ENCODE measurements at places on chromosomes 11 and 22.

DNA sequence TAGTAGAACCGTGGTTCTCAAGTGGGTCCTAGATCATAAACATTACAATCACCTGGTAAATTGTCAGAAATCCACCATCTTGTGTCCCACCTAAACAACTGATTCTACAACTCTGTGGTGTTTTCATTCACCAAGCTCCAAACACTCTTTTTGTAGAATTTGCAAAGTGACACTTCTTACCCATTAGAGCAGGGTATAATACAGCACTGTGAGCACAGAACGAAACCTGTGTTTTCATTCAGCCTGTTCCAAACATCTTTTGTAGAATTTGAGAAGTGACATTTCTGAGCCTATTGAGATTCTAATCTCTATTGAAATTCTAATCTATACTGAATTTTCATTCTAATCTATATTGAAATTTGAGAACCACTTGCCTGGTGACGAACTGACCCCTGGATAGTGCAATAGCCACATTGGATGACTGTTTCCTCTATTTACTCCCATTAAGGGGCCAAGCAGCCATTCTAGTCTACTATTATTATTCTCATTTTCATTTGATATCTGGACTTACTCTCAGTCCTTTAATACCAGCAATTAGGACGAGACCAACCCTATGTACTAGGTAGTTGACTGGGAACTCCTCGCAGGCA is 616.6 kb downstream of the LRRC4C start:
- no peak for DNase-seq

GRCh38 chr11:14932447-14932846 is 39.7 kb downstream of the CALCA start:
- DNase-seq: no peak

- no peak for DNase-seq
Observed at GRCh38 chr11:18726040-18726439, at the start of gene IGSF22. TSS of gene IGSF22 (minus strand) at chr11:18726188. CDS start at chr11:18724236, 1,952 bp downstream.

DNA sequence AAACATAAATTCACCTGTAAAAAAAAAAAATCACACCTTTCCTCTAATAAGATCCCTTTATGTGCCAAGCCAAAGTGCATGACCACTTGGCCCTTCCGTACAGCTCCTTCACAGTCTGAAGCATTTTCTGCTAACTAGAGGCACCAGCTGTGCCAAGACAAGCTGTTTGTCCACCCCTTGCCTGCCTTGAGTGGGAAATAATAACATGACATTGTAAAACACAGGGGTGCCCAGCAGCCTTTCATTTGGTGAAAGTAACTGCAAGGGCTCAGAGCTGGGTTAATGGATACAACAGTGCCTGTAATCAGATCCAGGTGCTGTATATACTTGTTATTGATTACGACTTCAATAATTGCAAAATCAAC is 59.2 kb downstream of the DDIAS start:
- no peak for DNase-seq

DNA sequence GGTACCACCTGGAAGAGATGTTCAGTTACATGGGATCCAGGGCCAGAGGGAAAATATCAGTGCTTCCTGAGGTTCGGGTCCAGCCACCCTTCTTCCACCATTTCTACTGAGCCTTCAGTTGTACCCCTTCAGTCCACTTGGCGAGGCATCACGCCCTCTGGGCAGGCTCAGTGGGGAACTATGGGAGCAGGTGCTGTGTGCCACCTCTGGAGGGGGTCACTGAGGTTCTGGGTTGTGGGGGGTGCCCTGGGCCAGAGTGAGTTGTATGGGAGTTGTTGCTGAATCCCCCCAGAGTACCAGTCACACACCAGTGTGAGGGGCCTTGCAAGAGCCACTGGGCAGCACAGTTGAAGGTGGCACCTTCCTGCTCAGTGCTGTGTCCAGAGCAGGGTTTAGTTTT is 2.7 kb upstream of the SREBF2 start:
- DNase-seq: no peak

DNA sequence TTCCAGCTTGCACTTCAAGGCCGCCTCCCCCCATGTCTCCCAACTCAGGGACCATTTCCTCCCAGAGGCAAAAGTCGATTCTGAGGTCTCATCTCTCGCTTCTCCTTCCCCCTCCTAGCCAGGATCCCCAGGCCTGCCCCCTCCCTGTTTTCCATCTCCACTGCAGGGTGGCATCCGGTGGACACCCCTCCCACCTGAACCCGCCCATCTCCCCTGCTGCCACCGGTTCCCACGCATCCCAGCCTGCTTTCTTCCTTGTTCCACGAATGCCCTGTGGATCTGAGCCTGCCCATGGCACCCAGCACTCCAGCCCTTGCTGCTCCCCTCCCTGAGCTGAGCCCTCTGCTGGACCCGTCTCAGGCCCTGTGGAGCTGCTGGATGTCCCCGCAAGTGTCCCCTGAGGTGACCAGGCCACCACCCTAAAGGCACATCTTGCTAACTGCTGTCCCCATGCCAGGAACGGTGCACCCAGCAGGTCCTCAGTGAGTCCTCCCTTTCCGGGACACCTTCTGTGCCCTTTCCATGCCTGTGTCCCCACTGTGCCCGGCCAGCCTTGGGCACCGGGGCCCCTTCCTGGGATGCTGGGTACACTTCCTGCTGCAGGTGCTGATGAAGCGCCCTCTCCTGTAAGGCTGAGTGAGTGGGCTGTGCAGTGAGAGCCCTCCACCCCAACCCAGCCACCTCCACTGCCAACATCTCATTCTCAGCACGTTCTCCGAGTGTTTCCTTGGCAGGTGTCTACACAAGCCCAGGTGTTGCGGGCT is 936 bp downstream of the IL17REL start:
- DNase-seq: no peak

- DNase-seq: no peak
Observed at GRCh38 chr11:75869661-75870455, 54.8 kb downstream of the UVRAG start.

- DNase-seq: no peak
Observed at GRCh38 chr11:104979839-104980238, 11.5 kb upstream of the CASP4 start.

GRCh38 chr11:126464796-126465195 is 109.3 kb downstream of the ST3GAL4 start:
- DNase-seq: no peak

- DNase-seq: no peak
Observed at GRCh38 chr11:134346976-134347350, 15.2 kb downstream of the GLB1L2 start.

DNA sequence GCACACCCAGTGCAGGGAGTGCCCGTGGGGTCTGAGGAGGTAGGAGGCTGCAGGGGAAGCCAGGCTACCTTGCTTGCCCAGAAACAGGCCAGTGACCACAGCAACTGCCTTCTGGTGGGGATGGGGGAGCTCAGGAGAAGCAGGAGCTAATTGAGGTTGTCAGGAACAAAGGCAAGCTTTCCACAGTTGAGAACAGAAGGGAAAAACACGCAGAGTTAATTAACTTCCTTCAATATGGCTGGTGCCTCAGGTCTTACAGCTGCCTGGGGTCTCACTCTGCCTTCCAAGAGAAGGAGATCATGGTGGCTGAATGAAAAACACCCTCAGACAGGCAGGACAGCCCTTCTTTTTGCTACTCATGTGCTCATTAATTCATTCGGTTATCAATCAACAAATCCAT is 127.9 kb upstream of the SYT13 start:
- no peak for DNase-seq

DNA sequence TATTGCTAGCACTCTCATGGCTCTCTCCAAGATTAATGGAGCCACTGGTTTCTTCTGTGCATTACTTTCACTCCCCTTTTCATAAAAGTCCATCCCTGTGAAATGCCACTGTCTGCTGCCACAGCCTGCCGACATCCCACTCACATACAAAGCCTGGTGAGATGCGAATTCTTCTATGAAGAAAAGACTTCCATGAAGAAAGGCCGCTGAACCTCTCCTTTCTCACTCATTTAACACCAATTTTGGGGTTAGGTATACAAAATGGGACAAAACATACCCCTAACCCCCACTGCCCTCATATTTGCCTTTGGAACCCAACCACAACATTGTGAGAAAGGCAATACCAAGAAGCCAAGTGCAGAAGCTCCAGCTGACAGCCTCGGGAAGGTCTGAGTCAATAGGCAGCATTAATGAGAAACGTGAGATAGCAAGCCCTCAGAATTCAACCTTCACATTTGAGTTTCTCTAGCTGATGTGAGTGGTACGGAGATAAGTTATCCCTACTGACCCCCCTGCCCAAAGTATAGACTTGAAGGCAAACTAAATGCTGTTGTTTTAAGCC is 156.4 kb downstream of the ATG16L2 start:
- DNase-seq: no peak
